Kidney (tissue), 22 donors: ENCODE measurements at places on chromosomes 7 and 10.

GRCh38 chr10:102648889-102649796, 4.9 kb downstream of the TRIM8 start:
- peak; percentile 74 for DNase-seq

DNA sequence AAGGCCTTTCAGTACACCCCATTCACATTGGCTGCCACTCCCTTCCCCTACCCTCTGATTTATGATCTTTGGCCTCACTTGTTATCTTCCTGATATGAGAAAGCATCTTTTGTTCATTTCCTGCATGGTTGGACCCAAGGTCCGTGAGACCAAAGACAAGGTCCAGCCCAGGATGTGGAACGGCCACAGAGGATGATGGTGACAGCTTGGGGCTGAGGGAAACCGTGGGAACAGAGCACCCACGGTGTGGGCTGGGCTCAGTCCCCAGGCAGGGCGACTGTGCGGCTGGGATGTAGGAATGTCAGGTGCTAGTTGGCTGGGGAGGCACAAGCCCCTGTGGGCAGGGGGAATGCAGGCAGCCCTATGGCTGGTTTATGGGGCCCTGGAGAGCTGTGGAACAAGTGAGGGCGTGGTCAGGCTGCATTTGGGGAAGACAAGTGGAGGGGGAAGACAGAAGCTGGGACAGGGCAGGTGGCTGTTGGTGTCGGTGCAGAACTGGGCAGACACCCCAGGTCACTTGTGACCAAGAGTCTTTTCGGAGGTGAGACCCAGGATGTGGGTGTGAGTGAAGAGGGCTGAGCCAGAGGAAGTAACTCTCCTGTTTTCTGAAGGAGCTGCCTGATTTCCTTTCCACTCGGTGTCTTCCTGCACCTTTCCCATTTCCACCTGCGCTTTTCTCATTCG, 51.7 kb upstream of the IGFBP3 start:
- no peak for DNase-seq

GRCh38 chr7:1779445-1779844, 109.4 kb downstream of the ELFN1 start:
- DNase-seq = no peak

DNA sequence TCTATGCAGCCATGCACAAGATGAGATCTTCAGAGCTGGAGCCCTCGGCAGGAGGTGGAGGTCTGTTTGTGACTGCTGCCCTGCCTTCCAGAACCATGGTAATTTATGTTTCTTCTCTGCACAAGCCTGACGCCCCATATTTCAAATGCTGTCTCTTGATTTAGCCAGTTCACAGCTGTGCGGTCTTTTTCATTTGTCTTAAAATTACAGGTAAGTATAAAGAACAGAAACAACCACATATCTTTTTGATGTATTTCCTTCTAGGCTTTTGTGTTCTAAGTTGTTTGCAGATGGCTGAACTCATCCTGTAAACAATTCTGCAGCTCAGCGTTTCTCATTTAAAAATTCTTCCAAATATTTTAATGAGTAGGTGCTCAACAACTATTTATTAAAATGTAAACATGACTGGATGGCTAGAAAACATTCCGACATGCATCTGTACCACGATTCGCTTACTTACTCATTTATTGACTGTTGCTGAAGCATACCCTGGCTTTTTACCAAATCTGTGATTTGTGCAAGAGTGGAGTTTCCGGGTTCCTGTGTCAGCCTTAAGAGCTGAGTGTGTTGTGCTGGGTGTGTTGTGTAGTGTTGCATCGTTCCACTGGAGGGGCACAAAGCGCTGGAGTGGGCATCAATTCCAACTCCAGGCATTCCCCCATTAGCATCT, 58.9 kb downstream of the PIP4K2A start:
- peak; percentile 63 for DNase-seq

GRCh38 chr7:130401578-130401977, 21.3 kb downstream of the CPA1 start:
- no peak for DNase-seq

- no peak for DNase-seq
These were observed 24.5 kb downstream of the POLL start for GRCh38 chr10:101563497-101564040.

DNA sequence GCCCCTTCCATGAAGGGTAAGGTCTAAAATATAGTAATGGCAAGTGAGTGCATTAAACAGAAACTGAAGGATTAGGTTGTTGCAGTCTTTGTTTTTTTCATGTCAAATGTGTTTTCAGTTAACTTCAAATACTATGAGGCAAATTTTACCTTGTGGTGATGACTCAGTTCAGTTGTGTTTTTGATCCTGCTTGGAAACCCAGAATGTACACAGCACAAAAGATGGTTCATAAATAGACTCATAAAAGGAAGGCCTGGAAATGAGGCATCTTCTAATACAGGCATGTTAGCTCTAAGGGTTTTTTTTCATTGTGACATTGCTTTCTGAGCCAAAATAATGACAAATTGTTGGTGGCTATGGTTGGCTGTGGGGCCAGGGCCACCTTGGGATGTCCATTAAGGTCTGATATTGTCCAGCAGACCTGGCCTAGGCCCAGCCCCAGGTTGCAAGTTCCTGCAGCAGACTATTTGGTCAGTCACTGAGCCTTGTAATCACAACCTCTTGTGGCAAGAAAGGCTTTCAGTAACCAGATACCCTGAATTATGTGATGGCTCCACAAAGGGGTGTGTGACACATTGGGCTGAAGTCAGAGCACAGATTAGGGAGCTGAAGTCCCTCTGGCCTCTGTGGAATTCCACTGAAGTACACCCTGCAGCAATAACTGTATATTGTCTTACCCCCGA, 69.0 kb upstream of the SAMD8 start:
- DNase-seq = no peak

DNA sequence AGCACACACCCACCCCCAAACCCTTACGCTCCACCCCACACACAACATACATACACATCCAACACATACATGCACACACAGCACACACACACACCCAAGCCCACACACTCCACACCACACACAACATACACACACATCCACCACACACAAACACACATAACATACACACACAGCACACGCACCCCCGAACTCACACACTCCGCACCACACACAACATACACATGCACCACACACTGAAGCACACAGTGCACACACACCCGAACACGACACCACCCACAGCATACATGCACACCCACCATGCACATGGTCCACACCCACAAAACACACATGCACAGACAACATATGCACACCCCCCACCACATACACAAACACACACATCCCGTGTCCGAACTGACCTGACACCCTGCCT, 2.0 kb downstream of the PRAP1 start:
- DNase-seq = no peak
